Ecto neural progenitor cell (in vitro differentiated cells): ENCODE measurements at places on chromosomes 3 and 15.

- DNase-seq = no peak
Observed at GRCh38 chr15:67036775-67037555, 28.4 kb upstream of the SMAD3 start.

GRCh38 chr3:102398176-102398575 lies 36.6 kb upstream of the ZPLD1 start:
- no peak for DNase-seq

- DNase-seq = no peak
Observed at GRCh38 chr15:71716990-71717389, 93.4 kb upstream of the NR2E3 start.

DNA sequence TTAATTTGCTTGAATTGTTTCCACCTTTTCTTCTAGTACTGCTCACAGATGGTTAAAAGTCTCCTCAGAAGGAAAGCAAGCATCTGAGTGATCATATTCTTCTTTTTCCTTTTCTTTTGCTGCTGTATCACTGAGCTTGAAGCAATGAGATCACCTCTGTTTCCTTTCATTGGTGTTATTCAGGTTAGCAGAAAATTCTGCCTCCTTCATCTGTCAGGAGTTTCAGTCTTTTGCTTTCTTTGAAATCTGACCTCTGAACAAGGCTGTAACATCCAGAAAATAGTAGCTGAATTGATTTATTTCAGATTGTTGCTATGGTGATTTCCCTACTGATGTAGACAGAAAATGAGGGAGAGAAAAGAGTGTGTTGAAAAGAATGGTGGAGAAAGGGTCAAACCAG lies 343.0 kb downstream of the MFSD1 start:
- no peak for DNase-seq

DNA sequence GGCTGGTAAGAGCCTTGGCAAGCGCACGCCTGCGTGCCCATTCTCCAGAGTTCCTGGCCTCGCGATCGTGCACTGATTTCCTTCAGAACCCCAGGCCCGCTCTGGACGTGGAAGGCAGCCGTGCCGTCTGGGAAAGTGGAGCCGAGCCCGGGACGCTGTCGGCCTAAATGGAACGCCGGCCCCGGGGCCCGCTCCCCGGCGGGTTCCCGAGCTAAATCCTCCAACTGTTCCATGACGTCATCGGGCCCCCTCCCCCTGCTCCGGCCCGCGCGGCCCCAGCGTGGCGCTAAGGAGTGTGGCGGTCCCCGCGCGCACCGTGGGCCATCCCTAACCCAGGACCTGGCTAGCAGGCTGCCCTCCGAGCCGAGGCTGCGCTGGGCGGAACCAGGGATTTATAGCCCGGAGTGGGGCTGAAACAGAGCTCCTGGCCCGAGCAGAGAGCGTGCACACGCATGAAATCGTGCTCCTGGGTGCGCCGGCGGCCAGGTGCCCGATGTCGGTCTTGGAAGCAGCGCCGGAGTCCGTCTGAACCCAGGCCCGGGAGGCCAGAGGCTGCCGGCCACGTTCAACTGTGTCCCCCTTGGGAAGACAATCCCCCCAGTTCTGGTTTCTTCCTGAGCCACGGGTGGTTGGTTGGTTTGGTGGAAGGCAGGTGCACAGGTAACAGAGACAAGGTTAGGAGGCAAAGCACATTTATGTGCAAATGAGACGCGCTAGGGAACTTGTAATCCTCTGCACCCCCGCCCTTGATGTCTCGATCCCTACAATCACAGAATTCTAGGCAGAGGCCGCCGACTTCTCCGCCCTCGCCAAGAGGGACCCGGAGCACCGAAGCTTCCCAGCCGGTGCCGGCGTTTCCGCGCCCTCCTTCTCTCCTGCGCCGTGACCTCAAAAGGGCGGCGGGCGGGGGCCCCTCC lies 84.9 kb upstream of the ETV5 start:
- peak; percentile 74 for DNase-seq

GRCh38 chr15:91133511-91133910 lies 33.5 kb downstream of the SV2B start:
- peak; percentile 59 for DNase-seq

DNA sequence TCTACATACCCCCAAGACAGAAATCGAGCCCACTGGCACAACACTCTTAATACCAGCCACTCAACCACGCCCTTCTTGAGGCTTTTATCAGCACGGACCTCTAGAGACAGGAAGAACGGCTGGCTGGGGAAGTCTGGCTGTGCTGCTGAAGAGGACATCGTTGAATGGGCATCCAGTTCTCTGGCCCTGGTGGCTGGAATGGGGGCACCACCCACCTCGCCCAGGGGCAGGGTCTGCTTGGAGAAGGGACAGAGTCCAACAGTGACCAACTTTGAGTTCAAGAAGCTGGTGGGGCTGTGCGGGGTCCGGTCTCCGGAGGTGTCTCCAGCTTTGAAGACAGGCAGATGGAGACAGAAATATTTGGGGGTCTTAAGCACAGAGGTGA lies 77.5 kb downstream of the ATP10A start:
- DNase-seq = no peak

DNA sequence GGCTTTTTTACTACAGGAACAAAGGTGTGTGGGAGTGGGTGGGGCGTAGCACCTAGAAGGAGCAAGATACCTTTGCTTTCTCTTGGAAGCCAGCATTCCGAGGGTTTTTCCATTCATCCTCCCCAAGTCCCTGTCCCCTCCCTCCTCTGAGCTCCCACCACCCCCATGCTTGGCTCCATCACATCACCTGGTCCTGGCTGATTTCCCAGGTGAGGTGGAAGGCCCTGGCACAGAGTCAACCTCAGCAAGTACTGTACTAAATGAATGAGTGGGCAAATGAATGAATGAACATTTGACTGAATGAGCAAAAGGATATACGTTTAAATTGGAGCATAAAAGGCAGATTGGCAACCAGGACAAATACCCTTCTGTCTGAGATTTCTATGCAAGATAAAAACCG lies 45.4 kb downstream of the DZIP1L start:
- no peak for DNase-seq

- DNase-seq = no peak
Observed at GRCh38 chr3:40464339-40465110, 7.4 kb downstream of the RPL14 start.

DNA sequence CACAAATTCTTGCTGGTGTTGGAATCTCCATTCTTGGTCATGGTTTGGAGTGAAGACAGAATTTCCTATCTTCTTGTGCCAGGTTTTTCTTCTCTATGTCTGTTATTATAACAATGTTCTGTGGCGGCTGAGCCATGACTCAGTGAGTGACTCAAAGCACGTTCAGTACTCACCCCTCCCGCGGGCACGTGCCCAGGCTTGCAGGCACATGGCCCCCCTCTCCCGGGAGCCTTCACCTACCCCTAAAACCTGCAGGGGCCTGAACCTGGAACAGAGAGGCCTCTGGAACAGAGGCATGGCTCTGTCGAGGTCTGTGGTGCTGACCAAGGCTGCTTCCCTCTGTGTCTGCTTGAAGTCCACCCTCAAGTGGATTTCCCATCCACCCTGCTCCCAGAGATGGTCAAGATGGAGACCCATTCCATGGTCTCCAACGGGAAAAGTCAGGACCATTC lies 27.6 kb downstream of the PLXNB1 start:
- no peak for DNase-seq

DNA sequence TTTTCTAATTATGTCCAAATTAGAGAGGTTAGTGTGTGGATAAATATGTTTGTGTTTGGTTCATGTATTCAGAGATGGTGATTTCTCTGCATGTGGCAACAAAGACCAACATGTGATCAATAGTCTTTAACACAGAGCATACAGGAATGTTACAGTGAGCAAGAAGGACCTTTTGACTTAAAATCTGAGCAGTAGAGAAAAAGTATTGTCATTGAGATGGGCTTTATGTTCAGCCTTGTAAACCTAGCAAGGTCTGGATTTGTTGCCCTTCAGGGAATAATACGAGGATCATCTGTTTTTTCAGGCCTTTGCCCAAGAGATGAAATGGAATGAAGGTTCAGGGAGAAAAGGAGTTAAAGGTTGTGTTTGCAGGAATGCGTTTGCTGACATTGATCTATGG lies 161.8 kb upstream of the NECTIN3 start:
- no peak for DNase-seq

DNA sequence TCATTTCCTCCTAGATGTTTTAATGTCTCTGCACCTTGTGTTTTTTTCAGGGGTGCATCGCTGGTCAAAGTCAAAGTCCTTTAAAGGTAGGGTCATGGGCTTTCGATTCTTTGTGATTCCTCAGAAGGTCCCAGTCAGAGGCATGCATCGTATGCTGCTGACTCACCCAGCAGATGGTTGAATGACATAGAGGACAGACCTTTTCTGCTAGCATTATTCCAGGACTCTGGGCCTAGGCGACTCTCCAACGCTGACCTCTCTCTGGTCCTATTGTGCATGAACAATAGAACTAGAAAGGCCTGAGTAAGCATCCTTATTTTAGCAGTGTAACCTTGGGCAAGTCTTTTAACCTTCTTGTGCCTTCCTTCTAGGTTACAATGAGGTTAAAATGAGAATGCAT lies 75.9 kb downstream of the DGKG start:
- DNase-seq = no peak

GRCh38 chr15:63234451-63234870 lies 42.9 kb upstream of the APH1B start:
- DNase-seq = no peak

- no peak for DNase-seq
Observed at GRCh38 chr15:87929841-87930240, 326.7 kb downstream of the NTRK3 start.

GRCh38 chr15:92288755-92289154 lies 104.9 kb upstream of the ST8SIA2 start:
- DNase-seq = no peak

DNA sequence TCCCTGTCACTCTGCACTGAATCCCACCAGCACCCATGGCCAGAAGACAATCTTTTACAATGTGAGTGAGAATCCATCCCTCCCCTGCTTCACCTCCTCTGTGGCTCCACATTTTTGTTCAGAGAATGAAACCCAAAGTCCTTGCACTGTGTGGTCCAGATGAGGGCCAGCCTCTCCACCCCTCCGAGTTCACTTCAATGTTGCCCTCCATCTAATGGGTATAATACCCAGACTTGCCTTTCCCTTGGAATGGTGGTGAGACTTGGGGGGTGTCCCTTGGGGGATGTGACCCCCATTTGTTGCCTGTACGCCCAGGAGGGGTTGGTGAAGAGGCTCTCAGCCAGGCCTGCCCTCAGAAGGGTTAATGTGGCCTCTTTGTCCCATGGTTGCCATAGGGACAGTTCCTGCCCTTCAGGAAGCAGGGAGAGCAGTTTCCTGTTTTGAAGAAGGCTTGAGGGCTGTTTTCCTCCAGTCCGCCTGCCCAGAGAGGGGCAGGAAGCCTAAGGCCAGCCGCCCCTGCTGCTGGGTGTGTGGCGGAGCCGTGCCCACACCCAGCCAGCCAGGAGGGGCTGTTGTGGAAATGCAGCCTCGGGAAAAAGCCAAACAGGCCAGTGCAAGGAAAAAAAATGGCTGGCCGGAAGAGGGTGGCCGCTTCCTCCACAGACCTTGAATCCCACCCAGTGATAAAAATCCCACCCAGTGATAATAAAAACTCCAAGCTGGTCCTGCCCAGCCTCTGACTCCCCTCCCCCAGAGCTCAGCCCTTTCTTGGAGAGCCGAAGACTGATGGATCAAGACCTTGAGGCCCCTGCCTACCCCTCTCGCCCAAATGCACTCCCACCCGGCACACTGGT lies 14.6 kb upstream of the FGD5 start:
- no peak for DNase-seq

DNA sequence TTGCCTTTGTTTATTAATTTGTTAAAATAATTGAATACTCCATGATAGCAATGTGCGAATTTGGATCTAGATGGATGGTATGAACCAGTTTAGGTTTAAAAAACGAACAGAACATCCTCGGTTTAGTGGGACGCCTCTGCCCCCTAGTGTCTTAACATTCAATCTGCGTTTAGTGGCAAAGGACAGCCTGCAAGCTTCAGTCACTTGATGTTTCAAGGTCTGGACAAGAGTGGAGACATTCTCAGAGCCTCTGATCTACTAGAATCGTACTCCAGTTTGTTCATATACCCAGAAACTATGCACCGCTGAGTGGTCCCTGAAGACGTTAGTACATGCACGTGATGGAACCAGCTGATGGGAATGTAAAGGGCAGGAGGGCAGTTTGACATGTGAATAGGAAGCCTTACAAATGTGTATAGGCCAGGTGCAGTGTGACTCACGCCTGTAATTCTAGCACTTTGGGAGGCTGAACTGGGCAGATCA lies 17.8 kb upstream of the ATP13A4 start:
- peak; percentile 65 for DNase-seq

GRCh38 chr3:157086775-157087174 lies 73.2 kb downstream of the CCNL1 start:
- DNase-seq = no peak

GRCh38 chr3:51679777-51680176 lies 8.7 kb downstream of the TEX264 start:
- no peak for DNase-seq

GRCh38 chr15:54082836-54083492 lies 104.7 kb downstream of the UNC13C start:
- peak; percentile 49 for DNase-seq

- DNase-seq = no peak
Observed at GRCh38 chr15:88321271-88321670, 64.7 kb upstream of the NTRK3 start.

- DNase-seq = no peak
Observed at GRCh38 chr3:112005091-112005672, 6.5 kb downstream of the TAGLN3 start.

DNA sequence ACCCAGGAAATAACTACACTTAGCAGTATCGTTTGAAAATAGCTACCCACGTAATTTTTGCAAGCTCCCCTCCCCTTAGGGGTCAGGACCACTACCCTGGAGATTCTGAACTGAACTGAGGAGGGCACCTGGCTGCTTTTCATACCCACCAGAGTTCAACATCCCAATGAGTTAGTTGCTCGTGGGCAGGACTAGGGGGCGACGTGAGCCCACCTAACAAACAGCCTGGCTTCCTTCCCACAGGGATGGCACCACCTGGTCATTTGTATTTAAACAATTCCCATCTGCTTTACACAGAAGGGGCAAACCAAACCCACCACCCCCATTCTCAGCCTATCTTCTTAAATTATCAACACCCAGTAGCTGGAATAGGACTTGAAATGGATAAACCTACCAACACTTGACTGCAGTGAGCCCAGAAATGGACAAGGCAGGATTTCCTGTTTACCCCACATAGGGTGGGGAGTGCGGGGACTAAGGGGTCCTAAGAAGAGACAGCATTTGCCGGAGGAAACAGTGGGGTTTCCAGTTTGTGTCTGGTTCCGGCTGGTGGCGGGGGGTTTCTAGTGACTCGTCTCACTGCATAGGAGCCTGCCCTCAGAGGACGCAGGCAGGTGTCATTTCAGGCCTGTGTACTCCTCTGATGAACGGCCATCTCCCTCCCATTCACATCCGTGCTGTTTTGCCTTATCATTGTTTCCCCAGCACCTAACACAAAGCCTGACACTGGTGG lies 11.6 kb upstream of the VGLL4 start:
- no peak for DNase-seq
